SJCRH30 (cell line): ENCODE measurements at places on chromosomes 7 and 10. TPM values are rescaled to one million over a fixed set of nuclear protein-coding genes. Genes with fewer than 3 reads are reported as not detected.

DNA sequence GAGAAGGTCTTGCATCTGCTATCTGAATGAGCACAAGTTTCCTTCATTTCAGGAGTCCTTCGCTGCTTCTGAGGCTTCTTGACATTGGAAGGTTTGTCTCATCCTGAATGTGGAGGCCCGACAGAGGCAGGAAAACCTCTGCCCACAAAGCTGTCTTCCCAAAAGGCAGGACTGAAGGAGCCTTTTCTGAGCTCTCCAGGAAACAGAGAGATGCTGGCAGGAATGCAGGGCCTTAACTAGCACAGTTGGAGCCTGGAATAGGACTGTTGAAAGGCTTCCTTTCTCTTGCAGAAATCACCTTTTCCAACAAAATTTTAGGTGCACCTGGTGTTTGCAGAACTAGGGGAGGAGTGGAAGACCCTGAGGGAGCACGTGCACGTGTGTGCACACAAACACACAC lies 637.4 kb upstream of the MKI67 start:
- H3K4me3 ChIP-seq = no peak overlapping the region
- no peaks in the 10 kb centered on the region for H3K27me3 ChIP-seq
- DNase-seq = no peak
- H3K36me3 ChIP-seq = no peaks in the 10 kb centered on the region

DNA sequence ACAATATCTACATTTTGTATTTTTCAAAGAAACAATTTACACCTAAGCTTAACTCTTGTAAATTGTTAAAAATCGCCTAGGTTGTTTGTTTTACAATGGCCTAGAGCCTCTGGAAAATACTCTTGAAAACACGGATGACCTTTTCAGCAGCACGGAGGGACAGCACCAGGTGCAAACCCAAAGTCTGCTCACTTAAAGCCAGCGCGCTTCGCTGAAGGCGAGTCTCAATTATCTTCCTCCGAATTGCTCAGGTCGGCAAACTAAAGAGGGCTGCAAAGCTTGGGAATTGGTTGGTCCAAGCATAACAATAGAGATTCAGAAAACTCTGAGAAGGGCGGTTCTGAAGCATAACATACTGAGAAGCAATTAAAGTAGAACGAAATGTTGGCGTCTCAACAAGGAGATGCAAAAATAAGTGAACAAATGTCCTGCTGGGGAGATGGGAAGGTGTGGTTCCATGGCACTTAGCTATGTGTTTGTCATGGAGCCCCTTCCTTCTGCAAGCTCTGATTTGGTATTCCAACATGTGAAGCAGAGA lies 139.9 kb upstream of the PITRM1 start:
- no peaks in the 10 kb centered on the region for H3K4me1 ChIP-seq
- no peak overlapping the region for H3K4me3 ChIP-seq
- peak; percentile 17 for DNase-seq

The C10orf62 gene
- 0.75 and 0.84 TPM in 2 replicates for total RNA-seq

DNA sequence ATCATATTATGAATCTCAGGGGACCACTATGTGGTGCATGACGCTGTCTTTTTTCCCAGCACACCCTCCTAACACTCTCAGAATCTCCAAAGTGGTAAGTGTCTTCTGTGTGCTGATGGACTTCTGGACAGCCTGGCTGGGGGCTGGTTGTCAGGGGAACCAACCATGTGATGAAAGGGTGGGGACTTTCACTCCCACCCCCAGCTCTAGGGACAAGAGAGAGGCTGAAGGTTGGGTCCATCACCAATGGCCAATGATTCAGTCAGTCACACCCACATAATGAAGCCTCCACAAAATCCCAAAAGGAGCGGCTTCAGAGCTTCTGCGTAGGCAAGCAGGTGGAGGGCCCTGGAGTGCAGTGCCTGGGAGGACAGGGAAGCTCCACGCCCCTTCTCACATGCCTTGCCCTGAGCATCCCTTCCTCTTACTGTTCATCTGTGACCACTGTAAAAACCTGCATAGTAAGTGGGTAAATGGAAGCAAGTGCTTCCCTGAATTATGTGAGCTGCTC lies 44.6 kb downstream of the RASGEF1A start:
- no peak for DNase-seq
- no peaks in the 10 kb centered on the region for H3K27me3 ChIP-seq
- H3K4me3 ChIP-seq = no peak overlapping the region
- no peaks in the 10 kb centered on the region for H3K36me3 ChIP-seq

- no peak overlapping the region for H3K27ac ChIP-seq
- H3K4me3 ChIP-seq = no peak overlapping the region
- no peaks in the 10 kb centered on the region for H3K27me3 ChIP-seq
- no peaks in the 10 kb centered on the region for H3K4me1 ChIP-seq
- DNase-seq = no peak
These were observed 146.2 kb downstream of the WDR11 start for GRCh38 chr10:120997313-120997712.

DNA sequence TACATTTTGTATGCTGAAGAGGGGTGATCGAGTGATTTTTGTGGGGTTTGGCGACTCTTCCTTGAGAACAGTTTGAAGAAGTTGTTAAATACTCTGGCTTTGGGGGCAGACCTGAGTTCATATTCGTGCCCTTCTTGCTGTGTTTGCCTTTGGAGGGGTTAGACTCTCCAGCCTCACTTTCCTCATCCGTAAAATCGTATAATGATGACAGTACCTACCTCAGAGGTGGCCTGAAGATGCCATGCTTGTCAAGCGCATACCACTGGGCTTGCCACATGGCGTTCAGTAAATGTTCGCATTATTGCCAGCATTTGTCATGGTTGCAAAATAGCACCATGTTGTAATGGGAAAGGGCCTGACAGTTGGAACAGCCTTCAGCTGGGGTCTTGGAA lies 1.3 kb downstream of the STK17A start:
- no peaks in the 10 kb centered on the region; the same call in 1 of the 2 replicates for H3K27me3 ChIP-seq
- no peak overlapping the region for H3K27ac ChIP-seq
- peak overlapping the region; percentile 79 for H3K4me3 ChIP-seq
- H3K36me3 ChIP-seq = no peaks in the 10 kb centered on the region

GRCh38 chr7:21020667-21021066 lies 234.0 kb upstream of the SP8 start:
- H3K4me1 ChIP-seq = no peaks in the 10 kb centered on the region
- H3K36me3 ChIP-seq = no peaks in the 10 kb centered on the region
- H3K27ac ChIP-seq = no peak overlapping the region
- no peak for DNase-seq
- no peak overlapping the region for H3K4me3 ChIP-seq

DNA sequence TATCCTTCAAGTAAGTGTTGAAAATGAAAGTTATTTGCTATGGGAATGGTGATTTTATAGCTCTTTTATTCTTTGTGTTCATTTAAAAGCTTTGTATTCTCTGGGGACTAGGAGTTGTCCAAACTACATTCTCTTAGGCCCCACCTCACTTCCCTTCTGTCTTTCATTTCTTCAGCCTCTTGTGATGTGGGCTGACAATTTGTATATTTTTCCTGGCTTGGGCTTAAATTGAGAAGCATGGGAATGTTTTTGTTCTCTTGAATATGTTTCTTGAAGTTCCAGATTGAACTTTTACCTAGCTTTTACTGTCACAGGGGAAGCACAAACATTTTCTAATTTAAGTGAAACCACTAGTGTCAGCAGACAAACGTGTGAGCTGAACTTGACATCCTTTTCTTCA lies 27.9 kb downstream of the BBS9 start:
- DNase-seq = no peak
- no peak overlapping the region for H3K27ac ChIP-seq
- H3K4me1 ChIP-seq = no peaks in the 10 kb centered on the region
- H3K4me3 ChIP-seq = no peak overlapping the region

The OR2A1 gene
- total RNA-seq = not detected in 2 replicates

- peaks cover 32% of the 10 kb centered on the region for H3K4me1 ChIP-seq
- DNase-seq = no peak
- no peak overlapping the region for H3K4me3 ChIP-seq
- H3K27me3 ChIP-seq = no peaks in the 10 kb centered on the region
- no peak overlapping the region for H3K27ac ChIP-seq
These were observed 95.0 kb downstream of the MKI67 start for GRCh38 chr10:128031216-128031615.

GRCh38 chr10:3699916-3700315 lies 85.1 kb downstream of the KLF6 start:
- H3K27ac ChIP-seq = no peak overlapping the region
- no peaks in the 10 kb centered on the region for H3K4me1 ChIP-seq
- H3K4me3 ChIP-seq = no peak overlapping the region
